NCI-H1092 treated with DMSO at 0.1 percent for 48 hours (cell line): ENCODE measurements at places on chromosomes 7 and 10.

DNA sequence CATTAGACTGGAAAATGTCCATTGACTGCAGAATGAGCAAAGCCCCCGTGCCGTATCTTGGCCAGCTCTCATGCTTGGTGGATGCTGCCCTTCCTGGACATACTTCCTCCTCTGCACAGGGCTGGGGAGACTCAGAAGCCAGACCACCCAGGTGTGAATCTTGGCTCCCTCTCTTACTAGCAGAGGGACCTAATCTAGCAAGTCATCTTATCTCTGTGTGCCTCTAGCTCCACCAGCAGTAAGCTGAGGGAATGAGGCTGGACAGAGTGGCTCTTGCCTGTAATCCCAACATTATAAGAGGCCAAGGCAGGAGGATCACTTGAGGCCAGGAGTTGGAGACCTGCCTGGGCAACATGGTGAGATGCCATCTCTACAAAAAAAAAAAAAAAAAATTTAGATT is 173.8 kb upstream of the GHITM start:
- no peak for DNase-seq

GRCh38 chr7:20270371-20270770 is 53.2 kb upstream of the MACC1 start:
- no peak for DNase-seq

- peak; percentile 29 for DNase-seq
Measured at GRCh38 chr7:25864511-25864910, 287.5 kb upstream of the NFE2L3 start.

- DNase-seq, result no peak
Measured at GRCh38 chr7:120165227-120165626, 107.7 kb upstream of the KCND2 start.

DNA sequence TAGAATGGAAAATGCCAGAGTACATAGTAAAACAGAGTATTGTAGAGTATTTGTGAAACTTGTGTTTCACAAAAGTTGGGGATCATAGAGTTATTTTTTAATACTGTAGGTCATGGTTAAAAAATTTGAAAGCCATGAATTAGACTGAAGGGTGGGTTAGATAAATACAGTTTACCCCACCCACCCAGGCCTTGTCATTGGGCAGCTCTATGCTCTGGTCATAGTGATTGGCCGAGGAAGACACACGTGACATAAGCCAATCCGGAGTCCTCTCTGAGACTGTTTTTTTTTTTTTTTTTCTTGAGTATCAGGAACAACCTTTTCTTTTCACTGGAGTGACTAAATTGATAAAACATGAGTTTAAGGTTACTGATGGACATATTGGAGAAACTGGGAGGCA is 33.3 kb upstream of the ORC5 start:
- DNase-seq, result no peak

DNA sequence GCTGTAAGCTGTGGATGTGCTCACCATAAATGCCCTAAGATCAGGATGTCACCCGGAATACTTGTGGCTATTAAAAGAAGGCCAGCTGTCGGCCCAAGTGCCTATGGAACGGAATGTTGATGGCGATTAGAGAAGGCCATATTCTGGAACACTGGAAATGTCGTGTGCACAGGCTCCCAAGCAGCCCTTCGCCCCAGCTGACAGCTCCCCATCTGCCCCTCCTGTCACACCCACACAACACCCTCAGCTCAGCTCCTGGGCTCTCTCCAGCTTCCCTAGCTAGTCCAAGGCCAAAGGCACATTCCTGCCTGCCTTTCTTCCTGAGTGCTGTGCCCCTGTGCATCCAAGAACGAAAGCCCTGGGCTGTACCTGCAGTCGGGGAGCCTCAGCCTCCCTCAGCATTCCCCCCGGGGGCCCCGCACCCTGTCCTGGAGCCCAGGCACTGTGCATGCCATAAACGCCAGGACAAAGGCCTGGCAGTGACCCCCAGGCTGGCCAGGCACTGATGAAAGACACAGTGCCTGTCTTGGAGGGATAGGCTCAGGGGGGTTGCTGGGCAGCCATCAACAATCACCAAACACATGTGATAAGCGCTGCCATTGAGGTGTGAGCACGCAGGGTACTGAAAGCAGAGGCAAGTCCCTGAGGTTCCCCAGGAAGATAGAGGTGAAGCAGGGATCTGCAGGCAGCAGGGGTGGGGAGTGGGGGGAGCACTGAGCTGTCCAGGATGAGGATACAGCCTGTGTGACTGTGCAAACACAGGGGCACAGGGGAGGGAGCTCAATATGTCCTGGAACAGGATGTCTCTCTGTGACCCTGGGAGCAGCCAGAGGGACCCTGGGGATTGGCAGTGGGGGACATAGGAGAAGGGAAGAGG is 3.7 kb upstream of the LDB3 start:
- DNase-seq, result no peak

DNA sequence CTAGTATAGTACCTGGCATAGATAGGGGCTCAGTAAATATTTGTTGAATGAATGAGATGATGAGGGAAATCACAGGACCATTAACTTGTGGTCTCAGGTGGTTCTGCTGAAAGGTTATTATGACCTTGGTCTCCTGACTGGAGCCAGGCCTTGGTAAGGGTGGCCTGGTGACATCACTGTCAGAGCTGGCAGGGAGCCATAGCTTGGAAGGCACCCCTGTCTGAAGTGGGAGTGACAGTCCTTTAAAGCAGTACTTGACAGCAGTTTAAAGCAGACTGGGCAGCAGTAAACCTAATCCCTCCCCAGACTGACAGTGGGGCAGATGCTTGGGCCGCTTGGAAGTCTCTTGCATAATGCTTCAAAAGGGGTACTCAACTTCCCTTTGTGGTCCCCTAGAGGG is 13.4 kb downstream of the DPCD start:
- DNase-seq, result peak; percentile 53

DNA sequence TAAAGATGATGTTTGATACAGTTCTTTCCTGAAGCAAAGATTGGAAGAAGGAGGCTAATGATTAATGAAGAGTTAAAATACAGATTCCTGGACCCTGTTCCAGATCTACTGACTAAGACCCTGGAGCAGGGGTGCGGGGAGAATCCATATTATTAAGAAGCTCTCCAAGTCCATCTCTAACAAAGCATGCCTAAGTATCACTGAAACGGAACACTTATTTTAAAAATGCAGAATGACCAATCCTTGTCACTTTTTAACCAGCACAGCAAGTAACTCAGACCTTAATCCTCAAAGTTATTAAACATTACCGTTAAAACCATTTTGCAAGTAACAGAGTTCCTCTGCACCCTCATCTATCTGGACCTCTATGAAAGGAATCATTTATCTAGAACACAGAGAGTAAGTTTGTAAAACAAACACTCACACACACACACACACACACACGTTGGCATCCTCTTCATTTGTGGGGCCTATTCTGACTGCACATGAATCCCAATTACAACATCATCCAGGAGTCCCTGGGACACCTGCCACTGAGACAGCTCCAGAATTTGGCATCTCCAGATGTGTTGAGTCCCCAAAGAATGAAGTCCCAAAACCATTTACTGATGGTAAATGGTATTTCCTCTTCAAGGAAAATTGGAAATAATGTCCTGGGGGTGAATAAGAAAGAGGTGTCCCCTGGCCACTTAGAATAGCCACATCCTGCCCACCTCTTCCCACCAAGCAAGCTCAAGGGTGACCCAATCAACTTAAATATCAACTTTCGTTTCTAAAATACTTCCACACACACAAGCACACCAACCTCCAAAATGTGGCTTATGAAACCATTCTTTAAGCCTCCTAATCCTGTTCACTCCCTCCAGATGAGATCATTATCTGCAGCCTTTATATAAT is 117.5 kb downstream of the PARD3 start:
- DNase-seq, result no peak

DNA sequence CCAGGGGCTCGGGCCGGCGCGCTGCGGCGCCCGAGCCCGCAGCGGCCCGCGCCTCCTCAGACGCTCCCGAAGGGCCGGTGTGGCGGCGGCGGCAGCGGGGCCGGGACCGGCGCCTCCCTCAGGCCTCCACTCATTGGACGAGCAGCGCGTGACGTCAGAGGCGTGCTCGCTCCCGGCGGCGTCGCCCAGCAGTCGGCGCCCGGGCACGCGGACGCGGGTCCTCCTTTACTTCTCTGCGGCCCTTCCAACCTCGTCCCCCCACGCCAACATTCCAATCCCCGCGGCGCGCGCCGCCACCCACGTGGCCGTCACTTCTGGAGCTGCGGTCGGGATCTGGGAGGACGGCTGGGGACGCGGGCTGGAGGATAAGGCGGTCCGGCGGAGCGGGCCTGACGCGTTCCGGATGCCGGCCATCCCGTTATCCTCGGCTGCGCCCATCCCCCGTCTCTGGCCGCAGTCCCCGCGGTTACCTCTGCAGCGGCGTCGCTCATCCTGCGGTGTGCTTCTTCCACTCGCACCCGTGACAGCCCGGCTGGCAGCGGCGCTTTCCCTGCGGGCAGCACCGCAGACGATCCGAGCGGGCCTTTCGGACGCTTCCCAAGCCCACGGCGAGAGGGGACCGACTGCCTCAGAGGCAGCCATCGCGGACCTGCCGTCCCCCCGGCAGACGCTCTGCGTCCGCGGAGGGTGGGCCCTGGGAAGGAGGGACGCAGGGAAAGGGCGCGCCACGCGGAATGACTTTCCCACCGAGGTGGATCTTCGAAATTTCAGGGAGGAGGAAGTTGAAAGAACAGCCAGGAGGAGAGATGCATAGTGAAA is at the start of gene PDZD8:
TSS of gene PDZD8 (minus strand) at position 81 of the 819 bp plus-strand sequence. CDS start 213 bp downstream, outside the sequence.
- peak; percentile 80 for DNase-seq

DNA sequence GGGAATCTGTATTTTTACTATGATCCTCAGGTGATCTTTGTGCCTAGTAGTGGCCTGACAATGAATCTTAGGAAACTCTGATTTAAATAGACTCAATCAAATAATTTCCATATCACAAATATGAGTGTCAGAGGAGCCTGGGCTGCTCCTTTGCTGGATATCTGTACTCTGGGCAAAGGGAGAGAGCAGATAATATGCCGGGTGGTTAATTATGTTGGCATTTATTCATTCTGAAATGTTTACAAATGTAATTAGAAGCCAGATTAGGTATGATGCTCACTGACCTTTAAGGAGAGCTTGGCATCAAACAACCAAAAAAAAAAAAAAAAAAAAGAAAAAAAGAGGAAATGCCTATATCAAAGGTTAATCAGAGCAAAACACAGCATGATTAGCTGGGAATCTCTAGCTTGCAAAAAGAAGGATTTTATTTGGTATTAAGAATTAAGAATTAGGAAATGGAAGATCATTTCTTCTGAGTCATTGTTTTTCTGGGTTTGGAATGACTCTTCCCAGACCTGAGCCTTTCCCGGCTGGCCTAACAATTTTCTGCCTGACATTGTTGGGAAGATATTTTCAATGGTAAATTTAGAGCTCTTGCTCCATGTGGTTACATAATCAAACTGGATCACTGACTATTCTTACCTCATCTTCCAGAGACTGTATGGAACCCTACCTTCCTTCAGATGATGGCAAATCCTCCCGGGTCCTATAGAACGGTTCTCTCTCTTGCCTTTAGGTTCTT is 365.3 kb downstream of the REEP3 start:
- no peak for DNase-seq

- DNase-seq, result no peak
Measured at GRCh38 chr7:136956232-136956631, 87.8 kb downstream of the CHRM2 start.

DNA sequence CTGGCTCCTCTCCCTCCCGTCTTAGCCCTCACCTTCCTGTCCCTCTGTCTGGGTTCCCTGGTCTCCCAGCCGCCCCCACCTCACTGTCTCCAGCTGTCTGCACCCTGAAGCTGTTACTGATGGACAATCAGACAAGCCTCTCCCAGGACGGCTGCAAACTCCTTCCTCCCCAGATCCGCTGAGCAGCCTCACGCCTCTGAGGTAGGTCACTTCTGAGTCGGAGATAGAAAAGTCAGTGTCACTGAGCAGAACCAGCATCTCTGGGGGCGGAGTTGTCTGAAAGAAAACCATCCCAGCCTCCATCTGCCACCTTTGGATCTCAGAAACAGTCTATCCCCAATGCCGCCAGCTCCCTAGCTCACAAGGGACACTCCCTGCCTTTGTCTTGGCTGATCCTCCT is 27.4 kb downstream of the FAM241B start:
- no peak for DNase-seq

DNA sequence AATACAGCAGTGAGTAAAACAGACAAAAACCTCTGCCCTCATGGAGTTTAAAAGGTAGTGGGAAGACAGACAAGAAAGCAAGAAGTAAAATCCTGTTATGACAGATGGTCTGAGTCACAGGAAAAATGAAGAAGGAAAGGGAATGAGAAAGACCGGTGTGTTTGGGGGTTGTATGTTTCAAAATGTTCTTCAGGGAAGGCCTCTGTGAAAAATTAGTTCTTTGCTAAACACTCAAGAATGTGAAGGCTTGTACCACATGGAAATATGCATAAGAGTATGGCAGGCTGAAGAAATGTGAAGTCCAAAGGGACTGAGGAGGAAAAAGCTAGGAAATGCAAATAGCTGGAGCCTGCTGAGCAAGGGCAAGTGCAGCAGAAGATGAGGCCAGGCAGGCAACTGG is 315.9 kb upstream of the SEMA3A start:
- no peak for DNase-seq

DNA sequence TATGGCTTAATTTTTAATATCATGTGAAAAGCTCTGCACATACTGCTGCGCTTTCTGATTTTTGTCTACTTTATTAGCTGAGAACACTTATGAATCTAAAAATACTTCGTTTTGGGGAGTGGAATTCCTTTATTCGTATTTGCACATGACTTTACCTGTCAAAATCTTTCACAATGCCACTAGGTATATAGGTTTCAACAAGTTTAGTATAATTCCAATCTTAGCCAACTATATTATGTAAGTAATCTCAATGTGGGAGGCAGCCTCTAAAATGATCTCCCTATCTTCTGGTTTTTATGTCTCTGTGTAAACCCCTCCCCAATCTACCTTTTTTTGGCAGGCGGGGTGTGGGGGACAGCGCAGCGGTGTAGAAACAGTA is 55.3 kb downstream of the PARD3 start:
- DNase-seq, result no peak

GRCh38 chr10:963655-964054 is 24.6 kb upstream of the GTPBP4 start:
- no peak for DNase-seq

GRCh38 chr7:4119848-4120247 is 562.2 kb upstream of the FOXK1 start:
- no peak for DNase-seq

GRCh38 chr7:92612501-92612900 is 22.3 kb upstream of the FAM133B start:
- DNase-seq, result no peak
